ENCODE measurements at places on chromosomes 3 and 15.

DNA sequence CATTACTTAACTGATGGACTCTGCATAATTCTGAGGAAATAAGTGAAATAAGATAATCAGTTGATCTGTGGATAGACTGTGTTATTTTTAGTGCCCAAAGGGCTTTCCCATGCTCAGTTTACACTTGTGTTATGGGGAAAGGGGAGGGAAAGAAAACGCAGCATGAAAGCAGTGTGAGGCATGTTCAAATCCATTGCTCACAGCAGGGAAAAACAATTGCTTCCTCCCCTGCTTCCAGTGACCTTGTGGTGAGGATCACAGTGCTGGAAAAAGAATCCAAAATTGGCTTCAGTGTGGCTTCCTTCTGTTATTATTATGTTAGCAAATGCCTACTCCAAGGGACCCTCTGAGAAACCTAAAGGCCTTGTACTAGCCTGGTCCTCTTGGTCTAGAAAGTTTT, 285.1 kb upstream of the CDIN1 start:
- DNase-seq = no peak

DNA sequence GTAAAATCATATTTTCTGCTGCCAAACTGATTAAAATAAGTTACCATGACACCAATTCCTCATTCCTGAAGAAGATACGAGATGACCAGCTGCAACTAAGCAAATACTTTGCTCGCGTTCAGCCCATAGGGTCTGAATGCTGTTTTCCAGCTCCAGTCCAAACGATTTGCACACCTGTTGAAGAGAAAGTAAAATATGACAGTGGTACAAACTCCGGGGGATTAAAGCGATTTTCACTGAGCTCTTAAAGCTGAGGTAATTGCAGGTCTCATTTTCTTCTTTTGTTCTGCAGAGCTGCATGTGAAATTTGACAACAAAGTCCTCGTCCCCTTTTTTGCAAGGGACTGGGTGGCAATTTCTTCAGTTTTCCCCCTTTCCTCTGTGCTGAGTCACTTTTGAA, 118.4 kb downstream of the NR2F2 start:
- DNase-seq = no peak

- DNase-seq = no peak
These were observed 10.4 kb downstream of the SEMA6D start for GRCh38 chr15:47727676-47728075.

DNA sequence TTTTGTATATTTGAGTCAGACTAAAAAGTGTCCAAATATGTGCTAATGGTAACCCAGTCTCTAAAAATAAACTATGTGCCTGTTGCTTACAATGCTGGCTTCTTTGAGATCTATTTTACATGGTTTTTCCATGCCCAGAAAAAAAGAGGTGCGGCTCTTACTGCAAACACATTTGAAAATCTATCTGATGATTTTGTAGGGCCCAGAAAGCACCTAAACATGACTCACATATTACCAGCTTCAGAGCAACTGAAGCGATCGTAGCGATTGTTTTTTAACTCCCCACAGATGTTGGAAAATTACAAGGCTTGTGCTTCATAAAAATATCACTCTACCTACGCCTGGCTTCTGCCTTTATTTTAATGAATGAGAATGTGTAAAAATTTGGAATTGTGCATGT, 53.5 kb downstream of the SUCNR1 start:
- DNase-seq = no peak

- no peak for DNase-seq
These were observed 19.5 kb upstream of the CAV3 start for GRCh38 chr3:8713901-8714759.

DNA sequence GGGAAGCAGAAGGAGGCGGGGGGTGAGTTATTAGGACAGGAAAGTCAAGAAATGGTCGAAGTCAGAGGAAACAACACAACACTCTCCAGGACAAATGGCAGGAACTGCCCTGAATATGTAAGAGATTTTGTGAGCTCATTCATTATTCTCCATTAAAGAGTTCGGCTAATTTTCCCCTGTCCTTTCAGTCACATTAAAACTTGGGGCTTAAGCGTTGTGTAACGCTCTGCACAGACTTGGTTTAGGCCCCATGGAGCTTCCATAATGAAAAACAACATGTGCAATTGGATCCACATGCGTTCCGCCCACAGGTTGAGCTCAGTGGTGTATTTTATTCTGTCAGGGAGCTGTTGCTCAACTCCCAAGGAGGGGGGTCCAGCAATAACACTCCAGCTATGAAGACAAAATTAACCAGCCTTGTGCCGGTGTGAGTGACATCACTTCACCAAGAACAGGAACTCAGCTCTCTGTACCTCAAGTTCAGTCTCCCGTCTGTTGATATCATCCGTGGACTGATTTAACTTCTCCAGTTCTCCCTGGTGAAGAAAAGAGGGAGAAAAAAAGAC, 2.3 kb downstream of the SH3BP5 start:
- DNase-seq = peak; percentile 67

- DNase-seq = no peak
These were observed 209.2 kb downstream of the TBL1XR1 start for GRCh38 chr3:176987901-176988650.

DNA sequence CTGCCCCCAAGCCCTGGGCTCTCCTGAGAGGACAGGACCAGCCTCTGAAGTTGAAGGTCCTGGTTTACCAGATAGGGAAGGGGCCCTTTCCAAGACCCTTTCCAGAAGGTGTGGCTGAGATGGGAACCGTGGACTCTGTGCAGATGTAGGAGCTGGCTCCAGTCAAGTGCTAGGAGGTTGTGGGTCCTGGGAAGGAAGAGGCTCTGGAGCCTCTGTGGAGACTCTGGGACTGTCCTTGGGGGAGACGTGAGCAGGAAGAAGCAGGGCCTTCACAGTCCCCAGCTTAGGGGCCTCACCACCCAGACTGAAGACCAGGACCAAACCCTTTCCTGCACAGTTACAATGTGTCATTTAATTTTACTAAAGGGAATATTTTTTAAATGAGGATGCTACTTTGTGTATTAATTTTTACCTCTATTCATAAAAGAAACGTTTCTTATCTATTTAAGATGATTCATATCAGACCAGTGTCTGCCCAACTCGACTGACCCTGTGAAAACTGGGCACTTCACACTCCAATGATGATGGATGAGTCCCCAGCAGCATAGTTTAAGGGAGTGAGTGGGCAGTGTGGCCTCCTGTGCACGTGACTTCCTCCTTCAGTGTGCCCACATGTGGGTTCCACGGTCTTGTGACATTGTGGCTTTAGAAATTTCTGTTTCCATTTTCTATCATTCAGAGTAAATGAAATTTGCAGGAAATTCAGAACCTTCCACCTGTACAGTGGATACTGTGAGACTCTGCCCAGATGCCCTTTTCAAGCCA, 10.9 kb downstream of the CCR5AS start:
- DNase-seq = no peak

- no peak for DNase-seq
These were observed 49.1 kb downstream of the CA12 start for GRCh38 chr15:63332367-63333124.

- no peak for DNase-seq
These were observed 47.4 kb downstream of the CLSTN2 start for GRCh38 chr3:139982404-139982803.

DNA sequence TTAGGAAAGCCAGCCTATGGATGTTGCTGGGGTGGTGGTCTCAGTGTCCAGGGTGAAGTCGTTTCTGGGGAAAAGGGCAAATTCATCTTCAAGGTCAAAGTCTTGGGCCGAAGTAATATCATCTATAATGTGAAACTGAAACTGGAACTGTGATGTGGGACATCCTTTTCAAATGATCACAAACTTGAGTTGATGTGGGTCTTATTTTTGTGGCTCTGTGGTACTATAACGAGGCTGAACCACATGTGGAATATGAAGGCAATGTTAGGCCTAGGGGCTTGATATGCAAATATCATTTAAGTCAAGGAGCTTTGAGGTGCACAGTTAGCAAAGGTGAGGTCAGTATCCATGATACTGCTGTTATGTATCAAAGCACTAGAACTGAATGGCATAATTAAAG, 1.5 kb upstream of the CD200R1L start:
- no peak for DNase-seq

DNA sequence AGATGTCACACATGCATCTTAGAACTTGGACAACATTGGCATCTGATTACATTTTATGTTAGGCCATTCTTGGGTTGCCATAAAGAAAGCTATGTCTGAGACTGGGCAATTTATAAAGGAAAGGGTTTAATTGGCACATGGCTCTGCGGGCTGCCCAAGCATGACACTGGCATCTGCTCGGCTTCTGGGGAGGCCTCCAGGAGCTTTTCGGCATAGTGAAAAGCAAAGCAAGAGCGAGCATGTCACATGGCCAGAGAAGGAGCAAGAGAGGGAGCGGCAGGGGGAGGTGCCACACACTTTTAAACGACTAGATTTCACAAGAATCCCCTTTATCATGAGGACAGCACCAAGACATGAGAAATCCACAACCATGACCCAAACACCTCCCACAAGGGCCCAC, 11.3 kb downstream of the RYR3 start:
- DNase-seq = no peak

- DNase-seq = no peak
These were observed 540.9 kb downstream of the MAGI1 start for GRCh38 chr3:65497846-65498245.

GRCh38 chr3:194450341-194450740, 36.5 kb downstream of the ATP13A3 start:
- DNase-seq = no peak

DNA sequence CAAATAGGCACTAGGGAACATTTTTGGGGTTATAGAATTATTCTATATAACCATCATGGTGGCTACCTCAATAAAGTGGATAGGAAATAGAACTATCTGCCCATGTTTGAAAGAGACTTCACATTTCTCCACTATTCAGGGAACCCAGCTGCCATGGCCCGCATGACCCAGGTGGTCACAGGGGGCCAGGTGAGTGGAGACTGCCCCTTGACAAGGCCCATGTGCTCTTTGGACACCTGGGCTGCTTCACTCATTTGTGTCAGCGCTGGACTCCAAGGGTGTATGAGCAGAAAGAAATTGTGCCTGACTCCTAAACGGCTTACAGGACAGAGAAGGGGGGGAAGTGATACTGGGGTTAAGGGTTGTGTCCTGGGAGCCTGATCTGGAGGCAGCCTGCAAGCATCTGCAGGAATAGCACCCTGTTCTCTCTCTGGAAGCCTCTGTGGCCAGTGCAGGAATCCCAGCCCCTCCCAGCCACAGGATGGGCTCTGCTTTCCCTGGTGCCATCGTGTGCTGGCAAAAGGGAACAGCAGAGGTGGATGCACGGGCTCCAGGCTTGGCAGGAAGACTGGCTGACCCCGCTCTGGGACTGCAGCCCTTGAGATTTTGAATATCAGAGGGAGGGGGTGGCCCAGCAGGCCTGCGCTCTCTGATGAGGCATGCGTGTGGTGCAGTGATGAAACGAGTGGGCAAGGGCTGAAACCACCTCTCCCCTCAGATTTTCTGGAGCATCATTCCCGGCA, 9.1 kb upstream of the C3orf22 start:
- peak; percentile 11 for DNase-seq

DNA sequence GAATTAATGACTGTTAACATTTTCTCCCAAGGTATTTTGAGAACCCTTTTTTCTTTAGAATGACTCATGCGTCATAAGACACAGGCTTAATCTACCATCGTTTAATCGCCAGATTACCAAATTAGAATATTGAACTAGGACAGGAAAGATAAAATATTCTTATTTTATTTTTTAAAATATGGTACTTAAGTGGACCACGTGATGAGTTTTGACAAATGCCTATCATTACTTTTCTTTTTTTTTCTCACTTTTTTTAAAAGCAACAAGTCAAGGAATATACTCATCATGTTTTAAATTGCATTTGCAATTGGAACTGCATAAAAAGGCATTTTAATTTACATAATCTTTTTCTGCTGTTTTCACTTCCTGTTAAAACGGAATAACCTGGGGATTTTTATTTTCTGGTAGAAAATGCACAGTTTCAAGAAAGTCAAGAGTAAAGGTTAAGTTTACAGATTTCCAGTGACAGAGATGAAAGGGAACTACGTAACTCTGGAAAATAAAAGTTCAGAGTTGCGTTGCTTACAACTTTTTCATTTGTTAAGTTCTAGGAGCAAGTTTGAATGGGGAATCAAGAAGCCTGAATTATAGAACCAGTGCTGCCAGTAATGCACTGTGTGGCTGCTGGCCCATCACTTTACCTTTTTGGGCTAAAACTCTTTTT, 23.6 kb downstream of the SIAH2 start:
- no peak for DNase-seq

- no peak for DNase-seq
These were observed 79.1 kb downstream of the TOP2B start for GRCh38 chr3:25585361-25586166.

- no peak for DNase-seq
These were observed 29.5 kb downstream of the ATOSA start for GRCh38 chr15:52649686-52650085.

DNA sequence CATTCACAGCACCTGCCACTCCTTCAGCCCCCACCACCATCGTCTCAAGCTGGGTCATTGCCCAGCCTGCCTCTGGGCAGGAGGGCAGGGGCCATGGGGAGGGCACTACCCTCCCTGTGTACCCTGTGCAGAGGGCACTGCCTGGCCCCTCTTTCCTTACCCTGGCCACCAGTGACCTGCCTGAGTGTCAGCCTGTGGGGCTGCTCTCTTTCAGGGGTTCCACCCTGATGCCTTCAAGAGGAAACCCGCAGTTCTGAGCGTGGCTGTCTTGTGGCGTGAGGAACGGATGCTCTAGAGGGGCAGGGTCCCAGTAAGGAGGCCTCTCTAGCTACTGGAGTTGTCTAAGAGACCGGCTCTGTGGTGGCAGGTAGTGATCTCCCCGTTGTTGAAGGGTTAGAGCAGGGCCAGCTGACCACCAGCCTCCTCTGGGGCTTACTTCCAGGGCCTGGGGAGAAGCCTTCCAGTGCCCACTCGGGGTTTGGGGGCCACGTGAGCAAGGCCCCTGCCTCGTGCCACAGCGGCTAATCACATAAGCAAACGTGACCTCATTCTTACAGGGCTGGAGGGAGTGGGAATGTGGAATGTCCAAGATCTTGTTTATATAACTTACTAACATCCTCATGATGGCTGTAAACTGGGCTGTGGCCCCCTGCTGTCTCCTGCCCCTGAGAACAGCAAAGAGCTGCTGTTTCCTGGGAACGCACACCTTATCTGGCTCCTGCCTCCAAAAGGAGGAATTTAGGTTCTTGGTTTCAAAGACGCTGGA, 31.4 kb upstream of the SEC13 start:
- no peak for DNase-seq

GRCh38 chr3:22315925-22316324, 564.9 kb upstream of the ZNF385D start:
- DNase-seq = no peak

DNA sequence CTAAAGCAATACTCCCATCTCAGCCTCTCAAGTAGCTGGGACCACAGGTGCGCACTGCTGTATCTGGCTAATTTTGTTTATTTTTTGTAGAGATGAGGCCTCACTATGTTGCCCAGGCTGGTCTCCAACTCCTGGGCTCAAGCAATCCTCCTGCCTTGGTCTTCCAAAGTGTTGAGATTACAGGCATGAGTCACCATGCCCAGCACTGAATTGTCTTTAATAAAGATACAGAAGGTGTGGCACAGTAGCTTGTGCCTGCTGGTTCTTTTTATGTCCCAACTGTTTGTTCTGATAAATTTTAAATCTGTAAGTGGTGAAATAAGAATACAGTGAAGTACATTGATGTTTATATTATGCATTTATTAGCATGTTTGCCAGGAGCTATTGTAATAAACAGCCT, 20.6 kb upstream of the TRAK1 start:
- no peak for DNase-seq

- no peak for DNase-seq
These were observed 16.8 kb upstream of the CRBN start for GRCh38 chr3:3196148-3196861.
